ENCODE measurements at places on chromosomes 6 and 20.

DNA sequence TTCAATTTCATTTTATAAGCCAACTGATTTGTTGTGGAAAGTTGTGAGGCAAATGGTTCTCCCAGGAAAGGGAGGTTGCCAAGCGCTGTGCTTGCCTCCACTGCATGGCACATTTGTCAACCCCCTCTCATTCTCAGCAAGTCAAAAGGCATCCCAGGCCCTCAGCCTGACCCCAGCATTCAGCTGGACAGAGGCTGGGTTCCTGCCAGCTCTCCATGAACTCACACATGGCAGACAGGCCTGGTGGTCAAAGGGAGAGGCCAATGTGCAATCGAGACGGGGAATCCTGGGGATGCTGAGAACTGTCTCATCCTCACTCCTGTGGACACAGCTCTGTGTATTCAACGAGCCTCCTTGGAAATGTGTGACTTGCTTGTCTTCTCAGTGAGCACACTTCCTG is 106.0 kb upstream of the CDH4 start:
- no peak for DNase-seq

- no peak for DNase-seq
Measured at GRCh38 chr20:62776692-62777527, 19.4 kb upstream of the MRGBP start.

GRCh38 chr20:56624786-56625681 is 4.1 kb upstream of the TFAP2C start:
- DNase-seq = no peak

DNA sequence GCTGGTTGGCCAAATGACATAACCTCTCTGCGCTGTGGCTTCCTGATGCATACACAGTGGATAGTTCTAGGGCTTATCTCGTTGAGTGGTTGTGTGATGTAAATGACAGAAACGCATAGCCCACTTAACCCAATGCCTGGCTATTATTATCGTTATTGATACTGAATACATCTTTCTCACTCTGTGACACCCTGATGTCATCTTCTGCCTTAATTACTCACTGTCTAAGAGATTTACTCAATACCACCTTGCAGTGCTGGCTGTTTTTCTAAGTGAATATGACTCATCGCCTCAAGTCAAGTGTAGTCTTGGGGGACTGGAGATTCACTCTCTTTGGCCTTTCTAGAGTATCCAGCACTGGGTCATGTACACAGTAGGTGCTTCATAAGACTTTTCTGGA is 73.6 kb downstream of the NDUFAF5 start:
- no peak for DNase-seq

GRCh38 chr20:64162239-64162910 is 1.9 kb upstream of the MYT1 start:
- no peak for DNase-seq

GRCh38 chr20:889932-890463 is 26.1 kb downstream of the ANGPT4 start:
- no peak for DNase-seq

GRCh38 chr6:65075705-65076230 is 631.3 kb downstream of the EYS start:
- no peak for DNase-seq

GRCh38 chr6:87225937-87226336 is 70.6 kb downstream of the ZNF292 start:
- no peak for DNase-seq

GRCh38 chr20:10089871-10090587 is 55.2 kb downstream of the ANKEF1 start:
- no peak for DNase-seq

DNA sequence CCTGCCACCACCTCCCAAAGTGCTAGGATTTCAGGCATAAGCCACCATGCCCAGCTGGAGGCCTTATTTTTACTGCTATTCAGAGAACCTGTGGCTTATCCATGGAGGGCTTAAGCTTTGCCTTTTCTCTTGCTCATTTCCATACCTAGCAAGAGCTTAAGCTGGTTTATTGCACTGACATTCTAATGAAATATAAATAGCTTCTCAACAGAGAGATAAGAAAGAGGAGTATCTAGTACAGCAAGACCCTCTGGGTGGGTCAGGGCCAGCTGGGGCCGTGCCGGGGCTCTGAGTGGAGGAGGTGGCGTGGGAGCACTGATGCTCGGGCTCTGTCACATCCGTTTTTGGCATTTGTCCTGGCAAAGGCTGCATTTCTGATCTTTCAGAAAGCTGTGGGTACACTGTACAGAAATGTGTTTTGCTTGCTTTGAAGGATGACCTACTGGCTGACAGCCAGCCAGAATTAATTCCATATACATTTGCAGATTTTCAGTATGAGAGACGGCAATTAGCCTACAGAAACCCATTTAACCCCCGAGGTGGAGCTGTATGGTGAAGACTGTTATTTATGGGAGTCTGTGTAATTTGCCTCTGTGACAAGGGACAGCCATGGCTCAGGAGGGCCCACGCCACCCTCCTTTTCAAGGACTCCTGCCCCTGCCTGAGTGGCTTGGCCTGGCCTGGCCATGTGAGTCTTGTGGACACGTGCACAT is 181.6 kb upstream of the AKAP12 start:
- no peak for DNase-seq

- DNase-seq = no peak
Measured at GRCh38 chr20:15656124-15656523, 917.1 kb downstream of the KIF16B start.

GRCh38 chr6:84882768-84883766 is 118.7 kb upstream of the TBX18 start:
- DNase-seq = no peak

- DNase-seq = no peak
Measured at GRCh38 chr6:26232940-26233648, 131.9 kb upstream of the BTN3A2 start.

DNA sequence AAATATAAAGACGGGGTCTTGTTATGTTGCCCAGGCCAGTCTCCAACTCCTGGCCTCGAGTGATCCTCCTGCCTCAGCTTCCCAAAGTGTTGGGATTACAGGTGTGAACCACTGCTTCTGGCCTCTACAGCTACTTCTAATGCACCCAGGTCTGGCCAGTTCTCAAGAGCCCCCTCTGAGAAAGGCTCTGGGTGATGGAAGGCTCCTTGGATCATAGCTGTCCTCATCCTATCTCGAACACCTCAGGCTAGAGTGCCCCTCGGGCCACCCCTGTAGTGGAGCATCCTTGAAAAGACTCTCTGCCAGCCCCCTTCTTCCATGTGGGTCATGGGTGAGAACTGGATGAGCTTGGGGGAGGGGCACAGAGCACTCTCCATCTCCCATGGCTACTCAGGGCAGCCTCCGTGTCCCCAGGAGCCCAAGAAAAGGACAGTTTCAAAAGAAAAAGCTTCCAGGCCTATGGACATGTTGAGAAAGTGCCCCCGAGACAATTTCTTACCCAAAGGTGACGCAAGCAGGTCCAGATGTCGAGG is 714 bp upstream of the MYLK2 start:
- no peak for DNase-seq

GRCh38 chr6:167866642-167867041 is 39.9 kb downstream of the AFDN start:
- no peak for DNase-seq
